ENCODE measurements at places on chromosomes 3 and 15. TPM values are rescaled to one million over a fixed set of nuclear protein-coding genes. Genes with fewer than 3 reads are reported as not detected.

GRCh38 chr15:46946953-46947352 is 770.4 kb upstream of the SEMA6D start:
- H3K27ac ChIP-seq = no peak overlapping the region
- no peaks in the 10 kb centered on the region for H3K4me1 ChIP-seq
- no peak overlapping the region for H3K4me3 ChIP-seq
- no peak for DNase-seq

DNA sequence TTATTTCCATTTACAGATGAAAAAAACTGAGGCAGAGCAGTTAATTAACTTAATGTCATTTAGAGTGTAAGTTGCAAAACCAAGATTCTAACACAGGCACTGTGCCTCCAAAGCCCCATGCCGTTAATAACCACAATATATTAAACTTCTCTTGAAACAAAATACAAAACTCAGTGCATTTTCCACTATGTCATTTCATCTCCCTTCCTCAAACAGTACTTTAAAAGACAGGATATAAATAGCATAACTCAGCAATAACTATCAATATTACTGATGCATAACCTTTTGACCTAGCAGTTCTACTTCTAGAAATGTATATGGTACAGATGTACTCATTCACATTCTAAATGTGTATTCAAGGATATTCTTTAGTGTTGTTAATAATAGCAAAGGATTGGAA is 5.1 kb upstream of the TASOR start:
- DNase-seq = no peak
- H3K4me1 ChIP-seq = peaks cover 6% of the 10 kb centered on the region
- H3K27me3 ChIP-seq = no peaks in the 10 kb centered on the region
- no peaks in the 10 kb centered on the region for H3K36me3 ChIP-seq
- no peak overlapping the region for H3K4me3 ChIP-seq

- no peaks in the 10 kb centered on the region for H3K36me3 ChIP-seq
- no peak overlapping the region for H3K4me3 ChIP-seq
- no peaks in the 10 kb centered on the region for H3K27me3 ChIP-seq
- no peak for DNase-seq
Observed at GRCh38 chr3:82128271-82128670, 366.8 kb upstream of the GBE1 start.

C3orf49 gene
- total RNA-seq = not detected

Data from PC-9 (cell line).